ENCODE measurements at places on chromosomes 2 and 18. TPM values are rescaled to one million over a fixed set of nuclear protein-coding genes. Genes with fewer than 3 reads are reported as not detected.
A peak's percentile ranks its signal among the peaks of the same experiment; 100 is the strongest.

PLCL1 gene
- 0.30 TPM for total RNA-seq

CNOT11 gene
- 58.3 TPM for total RNA-seq

DNA sequence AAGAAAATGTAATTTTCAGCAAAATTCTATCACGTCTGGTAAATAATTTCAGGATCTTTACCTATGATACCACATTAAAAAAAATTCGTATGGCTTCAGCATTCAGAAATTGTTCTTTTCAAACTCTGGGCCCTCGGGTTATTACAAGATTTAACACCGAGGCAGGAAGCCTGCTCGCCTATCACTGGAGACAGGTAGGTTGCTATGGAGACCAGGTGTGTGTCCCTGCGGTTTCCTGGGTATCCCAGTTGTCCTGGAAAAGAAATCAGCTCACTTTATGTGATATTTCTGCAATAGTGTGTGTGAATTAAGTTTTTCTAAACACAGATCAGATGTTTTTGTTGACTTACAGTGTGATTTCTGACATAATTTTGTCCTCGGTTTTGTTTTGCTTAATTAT, 14.2 kb downstream of the HPCAL1 start:
- no peak for DNase-seq

CNTNAP5 gene
- not detected for total RNA-seq

FAM237A gene
- not detected for total RNA-seq

GRCh38 chr2:66582104-66582986, 147.4 kb downstream of the MEIS1 start:
- no peak for DNase-seq

CHCHD5 gene
- 39.5 TPM for total RNA-seq

DNA sequence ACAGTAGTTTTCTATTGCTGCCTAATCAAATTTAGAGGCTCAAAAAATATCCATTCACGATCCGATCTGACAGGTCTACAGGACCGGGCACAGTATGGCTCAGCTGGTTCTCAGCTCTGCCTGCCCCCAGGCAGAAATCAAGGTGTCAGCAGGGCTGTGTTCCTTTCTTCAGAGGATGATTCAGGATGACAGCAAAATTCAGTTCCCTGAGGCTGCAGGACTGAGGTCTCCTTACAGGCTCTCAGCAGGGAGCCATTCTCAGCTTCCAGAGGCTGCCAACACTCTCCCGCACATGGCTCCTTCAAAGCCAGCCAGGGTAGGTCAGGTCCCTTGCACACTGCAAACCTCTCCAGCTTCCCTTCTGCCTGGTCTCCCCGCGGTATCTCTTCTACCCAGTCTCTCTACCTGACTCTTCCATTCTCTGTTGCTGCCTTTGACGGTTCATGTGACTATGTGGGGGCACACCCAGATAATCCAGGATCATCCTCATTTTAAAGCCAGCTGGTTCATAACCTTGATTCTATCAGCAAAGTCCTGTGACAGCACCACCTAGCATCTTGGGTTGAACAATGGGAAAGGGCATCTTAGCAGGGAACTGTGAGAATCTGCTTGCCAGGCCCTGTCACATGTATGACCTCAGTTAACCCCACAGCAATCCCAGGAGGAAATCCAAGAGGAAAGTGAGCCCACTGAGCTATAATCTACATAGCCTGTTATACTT, 50.4 kb downstream of the UXS1 start:
- no peak for DNase-seq

CAPN14 gene
- total RNA-seq = not detected

DNA sequence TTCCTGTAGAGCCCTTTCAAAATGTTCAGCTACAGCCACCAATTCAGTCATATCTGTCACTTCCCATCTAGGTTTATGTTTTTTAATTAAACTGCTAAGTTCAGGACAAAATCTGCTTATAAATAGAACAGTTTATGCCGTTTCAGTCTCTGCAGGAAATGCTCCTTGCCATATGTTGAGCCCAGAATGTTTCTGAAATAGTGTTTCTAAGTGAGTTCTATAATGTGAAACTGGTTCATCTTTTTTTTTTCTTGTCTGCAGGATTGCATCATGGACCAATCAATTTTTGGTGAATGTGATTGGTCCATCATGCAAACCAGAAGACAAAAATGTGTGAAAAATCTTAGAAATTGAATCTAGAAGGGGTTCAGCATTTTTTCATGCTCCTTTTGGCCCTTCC, 30.2 kb upstream of the RHOB start:
- no peak for DNase-seq

DNA sequence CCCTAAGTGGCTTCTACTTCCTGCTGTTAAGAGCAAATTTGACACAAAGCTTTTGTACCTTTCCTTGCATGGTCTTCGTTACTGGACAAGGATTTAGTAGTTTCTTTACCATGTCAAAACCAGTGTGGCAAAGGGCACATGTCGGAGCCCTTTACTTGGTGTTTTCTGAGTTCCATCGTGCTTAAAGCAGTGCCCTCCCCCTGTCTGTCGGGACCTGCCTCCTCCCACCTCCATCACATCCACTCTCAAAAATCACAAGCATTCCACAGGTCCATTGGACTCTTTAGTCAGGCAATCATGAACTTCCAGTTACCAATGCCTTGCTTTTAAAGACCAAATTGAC, 763 bp downstream of the CCDC141 start:
- no peak for DNase-seq

GRCh38 chr18:46250084-46250811, 146.1 kb downstream of the HAUS1 start:
- peak; percentile 69 for DNase-seq

GRCh38 chr2:134181219-134181618, 72.7 kb upstream of the MGAT5 start:
- DNase-seq = peak; percentile 31

GRCh38 chr18:13450289-13451212, 232.0 kb downstream of the LDLRAD4 start:
- no peak for DNase-seq

DTYMK gene
- 106 TPM for total RNA-seq

DNA sequence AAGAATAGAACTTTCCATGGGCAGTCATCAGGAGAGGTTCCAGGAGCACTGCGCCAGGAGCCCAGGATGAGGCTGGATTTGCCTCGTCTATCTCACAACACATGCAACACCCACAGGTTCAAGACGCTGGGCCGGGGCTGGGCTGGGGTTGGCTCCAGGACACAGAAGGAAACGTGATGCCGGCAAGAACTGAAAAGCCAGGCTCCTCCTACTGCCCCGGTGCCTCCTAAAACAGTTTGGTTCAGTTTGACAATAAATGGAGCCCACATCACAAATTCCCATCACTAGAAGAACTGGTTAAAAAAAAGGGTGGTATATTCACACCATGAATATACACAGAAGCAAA, 75.9 kb downstream of the INHBB start:
- no peak for DNase-seq

DBI gene
- 291 TPM for total RNA-seq

GALNT5 gene
- total RNA-seq = 56.3 TPM

GRCh38 chr18:79481046-79481790, 85.5 kb downstream of the NFATC1 start:
- DNase-seq = no peak

DNA sequence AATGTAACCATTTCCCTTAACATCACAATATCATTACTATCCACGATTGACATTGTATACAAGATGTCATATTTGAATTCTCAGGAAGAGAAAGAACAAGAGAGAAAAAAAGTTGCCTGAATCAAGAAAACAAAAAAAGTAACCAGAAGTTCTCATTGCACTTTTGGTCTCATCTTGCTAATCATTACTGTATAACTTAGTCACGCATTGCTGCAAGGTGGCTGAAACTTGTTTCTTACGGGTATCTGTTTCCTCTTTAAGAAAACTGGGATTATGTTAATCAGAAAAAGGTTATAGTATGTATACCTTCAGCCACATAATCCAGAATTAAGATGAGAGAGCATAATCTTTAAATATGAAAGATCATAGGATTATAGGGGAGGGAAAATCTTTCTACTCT, 639.7 kb upstream of the SYT4 start:
- no peak for DNase-seq

DNA sequence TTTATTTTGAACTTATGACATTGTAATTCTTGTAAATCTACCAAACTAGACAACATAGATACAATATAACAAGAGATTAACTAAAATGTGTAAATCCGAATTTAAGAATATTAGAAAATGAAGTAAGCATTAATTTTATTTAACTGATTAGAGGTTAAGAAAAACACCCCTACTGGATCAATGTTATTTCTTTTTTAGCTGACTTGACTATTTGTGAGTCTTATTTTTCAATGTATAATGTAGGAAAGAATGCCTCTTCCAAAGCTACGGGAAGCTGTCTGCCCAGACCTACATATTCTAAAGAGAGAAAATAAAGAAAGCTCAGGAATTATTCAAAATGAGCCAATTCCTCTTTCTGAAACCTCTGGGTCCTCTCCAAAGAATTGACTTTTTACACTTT, 490.8 kb upstream of the CDH7 start:
- DNase-seq = no peak

DNA sequence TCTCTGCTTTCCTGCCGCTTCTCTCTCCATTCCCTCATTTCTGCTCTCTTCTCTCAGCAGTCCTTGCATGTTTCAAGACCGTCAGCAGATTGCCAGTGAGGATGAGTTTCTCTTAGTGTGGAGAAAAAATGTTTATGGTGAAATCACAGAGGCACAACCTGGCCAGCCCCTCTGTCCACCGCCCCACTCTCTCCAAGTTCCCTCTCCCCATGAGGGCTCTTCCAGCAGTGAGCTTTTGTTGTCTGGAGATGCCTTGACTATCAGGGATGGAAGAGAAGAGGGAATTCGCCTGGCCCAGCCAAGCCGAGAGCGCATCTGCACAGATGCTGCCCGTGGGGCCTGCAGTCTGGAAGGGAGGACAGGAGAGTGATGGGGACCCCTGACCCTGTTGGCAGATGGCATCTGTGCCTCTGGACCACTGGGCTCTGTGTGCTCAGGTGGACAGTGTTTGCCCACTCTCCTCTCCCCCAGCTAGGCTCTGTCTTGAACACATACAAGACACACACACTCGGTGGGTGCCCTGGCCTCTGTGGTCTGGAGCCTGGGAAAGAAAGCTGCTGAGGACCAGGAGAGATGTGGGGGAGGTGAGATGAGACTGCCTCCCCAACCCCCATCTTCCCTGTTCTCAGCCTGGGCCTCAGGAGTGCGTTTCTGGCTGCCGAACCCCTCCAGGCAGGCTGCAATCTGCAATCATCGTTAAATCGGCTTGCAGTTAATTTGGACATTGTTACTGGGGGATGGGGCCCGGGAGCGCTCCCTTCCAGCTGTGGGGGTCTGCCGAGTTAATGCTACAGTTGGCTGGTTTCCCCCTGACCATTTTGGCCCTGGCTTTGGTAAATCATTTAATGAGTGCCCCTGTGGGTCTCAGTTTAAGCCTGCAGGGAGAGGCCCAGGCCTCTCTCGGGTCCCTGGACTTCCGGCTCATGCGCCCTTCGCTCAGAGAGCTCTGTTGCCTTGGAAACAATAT, 4.5 kb downstream of the ITM2C start:
- DNase-seq = no peak

DNA sequence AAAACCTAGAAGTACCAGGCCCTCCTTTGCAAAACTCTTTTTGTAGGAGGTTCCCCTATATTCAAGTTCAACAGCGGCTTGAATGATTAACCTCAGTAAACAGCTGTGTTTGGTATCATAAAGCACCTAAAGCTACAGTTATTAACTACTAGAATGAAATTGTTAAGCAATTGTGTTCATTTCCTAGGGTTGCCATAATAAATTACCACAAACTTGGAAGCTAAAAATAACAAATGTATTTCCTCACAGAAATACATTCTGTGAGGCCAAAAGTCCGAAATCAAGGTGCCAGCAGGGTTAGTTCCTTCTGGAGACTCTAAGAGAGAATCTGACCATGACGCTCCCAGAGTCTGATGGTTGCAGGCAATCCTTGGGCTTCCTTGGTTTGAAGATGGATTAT, 202.1 kb upstream of the ACVR2A start:
- DNase-seq = no peak

WDR54 gene
- 9.0 TPM for total RNA-seq

GRCh38 chr2:23029111-23029510, 355.9 kb upstream of the KLHL29 start:
- no peak for DNase-seq

DNA sequence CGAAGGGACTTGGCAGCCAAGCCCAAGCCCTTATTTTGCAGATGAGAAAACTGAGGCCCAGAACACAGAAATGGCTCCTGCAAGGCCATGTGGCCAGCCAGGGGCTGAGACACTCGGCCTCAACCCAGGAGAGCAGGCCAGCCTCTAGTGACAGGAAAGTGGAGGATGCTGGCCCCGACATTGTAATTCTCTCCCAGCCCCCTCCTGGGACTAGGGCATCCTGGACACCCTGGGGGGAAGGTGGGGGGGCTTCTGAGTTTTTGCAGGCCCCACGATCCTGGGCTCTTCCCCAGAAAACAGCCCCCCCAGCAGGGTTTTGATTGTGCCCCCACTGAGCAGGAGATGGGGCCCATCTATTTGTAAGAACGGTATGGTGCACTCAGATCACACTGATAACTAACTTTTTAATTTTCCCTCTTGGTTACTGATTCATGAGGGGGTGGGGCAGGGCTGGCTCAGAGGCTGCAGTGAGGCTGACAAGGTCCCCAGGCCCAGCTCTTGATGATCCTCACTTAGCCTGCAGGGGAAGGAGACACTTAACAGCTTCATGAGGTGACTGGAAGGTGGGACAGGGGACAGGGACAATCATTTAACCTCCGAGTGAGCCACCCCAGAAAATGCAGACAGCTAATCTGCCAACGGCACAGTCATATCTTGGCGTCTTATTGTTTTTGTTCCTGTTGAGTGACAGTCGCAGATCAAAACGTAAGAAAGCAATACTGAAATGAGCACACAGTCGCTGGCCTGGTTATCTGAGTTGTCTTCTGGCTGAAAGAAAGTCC, 18.9 kb downstream of the SMAD7 start:
- no peak for DNase-seq

- no peak for DNase-seq
These were observed 2.2 kb downstream of the SPATS2L start for GRCh38 chr2:200308546-200309295.

DNA sequence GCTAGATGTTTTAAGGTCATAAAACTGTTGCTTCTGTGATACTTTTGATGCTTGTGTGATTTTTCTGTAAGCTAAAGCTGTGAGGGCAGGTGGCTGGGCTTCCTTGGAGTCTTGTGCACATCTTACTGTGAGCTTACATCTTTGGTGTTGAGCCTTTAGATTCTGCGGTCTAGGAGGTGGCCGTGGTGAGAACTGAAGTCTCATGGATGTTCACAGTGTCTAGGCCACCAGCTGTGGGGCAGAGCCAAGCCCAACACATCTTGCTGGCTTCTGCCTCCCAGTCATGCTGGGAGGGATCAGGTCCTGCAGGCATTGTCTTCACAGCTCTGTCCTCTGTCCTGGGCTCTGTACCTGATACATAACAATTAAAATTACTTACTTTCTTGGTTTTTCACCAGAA, 219.7 kb upstream of the HS6ST1 start:
- DNase-seq = no peak

GRCh38 chr2:231931481-231931915, 5.3 kb upstream of the NPPC start:
- no peak for DNase-seq

DNA sequence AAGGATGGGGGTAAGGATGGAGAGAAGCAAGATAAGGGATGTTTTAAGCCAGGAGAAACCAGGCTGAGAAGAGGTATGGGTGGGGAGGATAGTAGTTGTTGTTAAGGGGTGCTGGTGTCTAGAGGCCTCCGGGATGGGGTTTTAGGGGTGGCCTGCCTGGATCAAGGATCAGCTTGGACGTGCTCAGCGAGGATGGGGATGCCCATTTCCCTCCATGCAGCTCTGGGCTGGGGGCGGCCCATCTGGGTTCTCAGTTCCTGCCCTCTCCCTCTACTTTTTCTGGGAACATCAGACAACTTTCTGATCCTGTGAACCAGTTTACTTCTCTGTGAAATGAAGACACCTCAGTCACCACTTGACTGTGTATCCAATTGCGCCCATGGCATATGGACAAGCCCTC, 10.1 kb downstream of the B3GNT2 start:
- no peak for DNase-seq

TRPM8 gene
- not detected for total RNA-seq

Measured in colonic mucosa (tissue), 4 donors.